ENCODE measurements at places on chromosomes 3 and 15.

DNA sequence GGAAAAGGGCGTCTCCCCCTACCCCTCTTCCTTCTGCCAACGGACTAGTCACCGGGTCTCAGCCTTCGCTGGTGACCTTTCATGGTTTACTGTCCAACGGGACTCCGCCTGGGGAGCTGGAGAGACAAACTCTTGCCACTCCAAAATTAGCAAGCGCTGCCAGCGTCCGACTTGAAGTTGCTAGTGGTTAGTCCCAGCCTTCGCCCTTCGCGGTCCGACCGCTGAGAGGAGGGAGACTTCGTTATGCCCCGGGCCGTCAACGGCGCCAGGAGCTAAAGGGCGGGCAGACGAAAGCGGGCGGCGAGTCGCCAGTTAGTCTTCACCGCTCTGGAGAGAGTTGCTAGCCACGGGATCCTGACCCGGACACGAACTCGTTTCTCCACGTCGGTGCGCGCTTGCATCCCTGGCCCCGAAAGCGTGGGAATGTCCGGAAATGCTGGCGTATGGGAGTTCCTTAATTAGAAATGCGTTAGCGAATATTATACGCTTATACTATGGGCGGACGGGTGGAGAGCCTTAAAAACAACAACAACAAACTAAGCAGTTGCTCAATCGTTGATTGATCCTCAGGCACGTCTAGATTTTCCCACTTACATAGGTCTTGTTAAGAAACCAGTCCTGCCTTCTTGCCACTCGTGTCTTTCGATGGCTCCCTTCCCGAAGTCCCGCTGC, 716 bp downstream of the SMC4 start:
- peak; percentile 39 for DNase-seq

- DNase-seq = no peak
Measured at GRCh38 chr3:109982201-109982600, 644.9 kb upstream of the DPPA4 start.

DNA sequence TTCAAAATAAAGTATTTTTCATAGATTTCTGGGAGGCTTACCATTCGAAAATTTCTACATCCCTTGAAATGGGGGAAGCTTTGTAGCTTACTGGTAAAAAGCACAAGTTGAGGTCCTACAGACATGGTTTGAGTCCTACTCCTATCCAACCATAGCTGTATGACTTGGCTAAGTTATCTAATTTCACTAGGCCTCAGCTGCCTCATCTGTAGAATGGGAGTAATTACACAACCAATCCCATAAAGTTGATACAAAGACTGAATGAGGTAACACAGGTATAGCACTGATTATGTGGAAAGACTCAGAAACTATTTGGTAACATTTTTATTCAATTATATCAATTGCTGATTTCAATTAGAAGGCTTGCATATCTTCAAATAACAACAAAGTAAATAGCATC, 157.4 kb downstream of the PLD1 start:
- no peak for DNase-seq

DNA sequence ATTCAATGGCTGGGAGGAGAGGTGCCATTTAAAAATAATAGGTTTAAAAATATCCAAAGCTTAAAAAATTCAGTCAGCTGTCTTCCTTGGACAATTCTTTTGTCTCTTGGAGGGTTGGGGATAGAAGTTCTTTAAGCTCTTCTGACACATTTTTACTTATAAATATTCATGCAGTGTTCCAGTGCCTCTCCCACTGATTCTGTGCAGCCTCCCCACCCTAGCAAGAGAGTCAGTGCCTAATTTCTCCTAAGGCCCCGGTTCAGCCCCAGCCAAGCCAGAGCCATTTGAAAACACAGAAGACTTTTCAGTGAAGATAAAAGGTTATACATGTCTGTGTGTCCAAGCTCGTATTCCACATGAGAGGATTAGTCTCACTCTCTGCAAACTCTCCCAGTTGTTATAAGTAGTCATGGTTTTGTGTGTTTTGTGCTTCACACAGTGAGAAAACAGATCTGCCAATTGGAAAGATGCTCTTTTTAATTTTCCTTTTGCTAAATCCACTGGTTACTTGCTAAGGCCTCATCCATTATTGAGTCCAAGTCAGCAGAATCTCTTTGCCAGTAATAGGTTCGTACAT, 141.3 kb downstream of the CD47 start:
- no peak for DNase-seq

DNA sequence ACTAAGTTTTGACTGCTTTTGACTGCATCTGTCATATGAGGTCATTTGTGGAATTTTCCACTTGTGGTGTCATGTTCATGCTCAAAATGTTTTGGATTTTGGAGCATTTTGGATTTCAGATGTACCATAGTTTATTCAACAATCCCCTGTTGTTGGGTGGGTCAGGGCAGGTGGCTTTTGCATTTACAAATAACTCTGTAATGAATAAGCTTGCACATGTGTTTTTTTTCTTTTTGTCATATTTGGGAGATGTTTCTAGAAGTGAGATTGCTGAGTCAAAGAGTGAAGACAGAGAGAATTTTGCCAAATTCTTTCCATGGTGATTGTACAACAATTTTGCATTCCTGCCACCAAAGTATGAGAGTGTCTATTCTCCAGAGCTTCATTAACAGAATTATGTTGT, 62.4 kb upstream of the ADPGK start:
- DNase-seq = no peak

GRCh38 chr3:169695031-169695430, 31.5 kb upstream of the MECOM start:
- DNase-seq = no peak

DNA sequence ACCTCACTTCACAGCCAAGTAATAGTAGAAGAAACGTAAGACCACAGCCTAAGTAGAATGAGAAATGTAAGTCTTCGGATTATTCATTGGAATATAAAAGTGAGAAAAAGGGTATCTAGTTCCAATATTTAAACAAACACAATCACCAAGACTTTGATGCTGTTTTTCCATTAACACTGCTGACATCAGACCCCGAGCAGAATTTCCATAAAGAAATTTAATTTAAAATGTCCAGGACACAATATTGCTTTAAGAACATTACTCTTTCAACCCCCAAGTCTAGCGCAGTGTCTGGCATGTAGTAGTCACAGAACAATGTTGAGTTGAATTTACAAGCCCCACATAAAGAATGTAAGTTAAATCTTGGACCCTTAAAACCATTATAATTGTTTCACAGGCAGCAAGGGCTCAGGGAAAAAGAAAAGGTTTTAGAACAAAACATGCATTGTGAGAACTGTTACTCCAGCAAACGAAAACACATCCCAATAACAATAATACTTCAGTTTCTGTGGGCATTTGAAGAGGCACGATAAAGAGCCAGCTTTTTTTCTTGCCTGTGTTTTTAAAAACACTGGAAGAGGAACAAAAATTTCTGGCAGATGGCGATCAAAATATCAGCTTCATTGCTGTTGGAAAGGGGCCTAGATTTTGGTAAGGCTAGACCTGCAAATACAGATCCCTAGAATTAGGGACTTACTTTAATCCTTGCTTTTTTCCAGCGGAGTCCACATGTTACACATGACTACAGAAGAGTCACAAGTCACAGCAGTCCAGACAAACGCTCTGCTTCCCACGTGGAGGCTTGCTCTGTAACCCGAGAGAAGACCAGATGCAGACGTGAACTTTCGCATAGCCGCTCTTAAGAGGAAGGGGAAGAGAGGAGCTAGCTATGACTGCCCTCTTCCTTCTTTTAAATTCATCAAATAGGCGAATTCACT, 77.9 kb upstream of the IGSF10 start:
- DNase-seq = peak; percentile 44

- no peak for DNase-seq
Measured at GRCh38 chr3:7166460-7166859, 305.5 kb downstream of the GRM7 start.

DNA sequence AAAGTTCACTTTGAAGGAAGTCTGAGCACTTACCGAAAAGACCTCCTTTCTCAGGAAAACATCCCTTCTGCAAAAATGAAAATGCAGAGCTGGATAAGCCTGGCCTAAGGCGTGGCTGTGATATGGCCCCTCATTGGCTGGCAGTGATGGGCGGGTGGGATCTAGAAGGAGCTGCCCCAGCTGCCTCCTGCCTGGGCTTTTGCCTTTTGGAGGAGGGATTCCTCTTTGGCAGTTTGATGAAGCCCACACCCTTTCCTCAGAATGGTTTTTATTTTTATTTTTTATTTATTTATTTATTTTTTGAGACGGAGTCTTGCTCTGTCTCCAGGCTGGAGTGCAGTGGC, 4.0 kb upstream of the DZIP1L start:
- DNase-seq = no peak

GRCh38 chr3:9780458-9780812, 10.7 kb upstream of the CAMK1 start:
- DNase-seq = no peak

- DNase-seq = no peak
Measured at GRCh38 chr15:48052946-48053345, 67.8 kb upstream of the SLC24A5 start.

- no peak for DNase-seq
Measured at GRCh38 chr3:127777921-127778656, 44.2 kb downstream of the MGLL start.

DNA sequence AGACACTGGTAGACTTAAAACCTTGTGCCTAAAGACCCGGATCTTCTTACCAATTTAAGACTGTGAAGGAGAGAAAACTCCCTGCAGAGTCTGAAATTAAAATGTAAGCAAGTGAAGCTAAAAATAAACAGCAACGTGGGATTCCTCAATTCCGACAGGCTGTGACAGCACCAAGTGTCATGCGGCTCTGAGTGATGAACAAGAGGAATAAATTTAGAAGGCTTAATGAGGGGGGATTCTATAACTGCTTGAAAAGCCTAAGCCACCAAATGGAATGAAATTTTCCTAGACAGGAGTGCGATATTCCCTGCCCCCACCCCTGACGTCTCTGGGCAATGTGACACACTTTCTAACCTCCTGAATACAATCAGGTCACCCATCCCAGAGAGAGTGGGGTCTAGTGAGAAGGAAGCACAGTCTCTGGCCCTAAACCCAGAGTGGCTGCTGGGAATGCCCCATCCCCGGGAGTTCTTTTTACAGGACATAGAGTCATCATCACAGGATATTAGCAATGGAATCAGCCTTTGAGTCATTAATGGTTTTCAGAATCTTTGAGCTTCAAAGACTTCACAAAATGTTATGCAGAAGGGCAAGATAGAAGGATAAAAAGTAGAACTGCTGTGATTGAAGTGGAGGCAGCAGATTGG, 114.3 kb downstream of the EDEM1 start:
- DNase-seq = peak; percentile 46

DNA sequence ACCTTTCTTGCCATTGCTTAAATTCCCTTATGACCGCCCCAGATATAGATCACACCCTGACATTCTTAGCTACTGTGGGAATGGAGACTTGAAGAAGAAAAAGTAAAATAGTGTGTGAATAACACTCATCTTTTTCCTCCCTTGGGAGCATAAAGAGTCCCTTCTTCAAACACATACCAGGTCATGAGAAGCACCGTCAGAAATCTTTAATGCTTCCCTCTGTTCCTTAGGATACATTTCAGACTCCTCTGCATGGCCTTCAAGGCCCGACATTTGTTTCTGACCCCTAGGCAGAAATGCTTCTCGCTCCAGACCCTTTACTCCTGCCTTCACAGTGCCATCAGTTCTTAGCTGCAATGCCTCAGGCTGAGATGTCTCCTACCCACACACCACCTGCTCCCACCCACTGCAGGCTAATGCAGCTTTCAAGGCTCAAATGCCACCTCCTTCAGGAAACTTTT, 143.8 kb upstream of the IL12A start:
- DNase-seq = no peak

GRCh38 chr15:88258093-88258641, 1.6 kb upstream of the NTRK3 start:
- DNase-seq = peak; percentile 19

GRCh38 chr15:57422113-57422754, 45.9 kb downstream of the CGNL1 start:
- DNase-seq = no peak

GRCh38 chr3:157175691-157176507, 16.0 kb upstream of the CCNL1 start:
- peak; percentile 73 for DNase-seq

GRCh38 chr15:64748251-64748650, 27.1 kb downstream of the RBPMS2 start:
- DNase-seq = no peak

DNA sequence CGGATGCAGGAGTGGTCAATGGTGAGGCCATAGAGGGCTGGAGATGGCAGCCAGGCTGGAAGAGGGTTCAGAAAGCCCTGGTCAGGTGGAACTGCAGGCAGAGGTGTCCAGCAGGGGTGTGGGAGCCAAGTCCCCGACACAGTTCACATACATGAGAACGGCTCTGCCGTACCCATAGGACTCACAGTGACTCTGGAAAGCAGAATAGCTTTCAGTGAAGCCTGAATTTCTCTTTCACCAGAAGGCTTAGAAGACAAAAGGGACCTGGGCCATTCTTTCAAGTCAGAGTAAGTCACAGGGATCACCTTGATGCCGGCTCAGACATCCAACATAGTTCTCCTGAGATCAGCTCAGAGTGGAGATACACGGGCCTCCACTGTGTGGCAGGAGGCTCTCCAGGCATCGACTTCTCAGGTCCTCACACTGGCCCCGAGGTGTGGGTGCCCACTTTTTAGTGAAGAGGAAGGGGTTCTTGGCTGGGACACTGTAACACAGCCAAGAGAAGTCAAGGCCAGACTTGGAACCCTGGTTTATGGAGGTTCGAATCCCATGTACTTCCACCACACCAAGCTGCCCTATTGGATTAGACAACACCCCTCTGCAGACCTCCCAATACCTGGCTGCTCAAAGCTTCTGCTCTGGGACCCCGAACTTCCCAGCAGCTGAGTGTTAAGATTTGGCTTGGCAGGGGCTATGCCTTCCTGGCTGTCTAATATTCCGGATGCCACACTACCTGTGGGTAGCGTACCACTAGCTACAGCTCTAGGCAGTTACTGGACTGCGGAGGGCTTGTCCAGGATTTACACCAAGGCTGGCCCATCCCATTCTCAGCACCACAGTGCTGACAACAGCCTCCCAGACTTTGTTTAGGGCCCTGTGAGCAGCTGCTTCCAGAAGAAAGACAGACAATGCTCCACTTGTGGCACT, 40.4 kb upstream of the RAB6B start:
- DNase-seq = no peak

DNA sequence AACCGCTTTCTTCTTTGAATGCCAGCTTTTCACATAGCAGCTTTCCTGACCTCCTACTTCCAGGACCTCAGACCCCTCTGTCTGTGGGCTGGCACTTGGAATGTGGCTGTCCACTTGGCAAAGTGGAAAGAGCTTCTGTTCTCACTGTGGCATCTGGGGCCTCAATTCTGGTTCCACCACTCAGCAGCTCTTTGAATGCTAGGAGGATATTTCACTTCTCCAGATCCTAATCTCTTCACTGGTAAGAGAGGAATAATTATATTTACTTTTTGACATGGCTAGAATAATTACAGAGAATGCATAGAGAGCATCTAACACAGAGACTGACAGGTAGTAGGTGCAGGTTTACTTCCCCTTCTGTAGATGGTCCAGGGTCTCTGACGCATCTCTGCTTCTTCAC, 405.9 kb downstream of the LPP start:
- DNase-seq = no peak

GRCh38 chr3:31157047-31157694, 262.7 kb upstream of the GADL1 start:
- no peak for DNase-seq

GRCh38 chr3:195012571-195012970, 258.4 kb downstream of the XXYLT1 start:
- no peak for DNase-seq

- no peak for DNase-seq
Measured at GRCh38 chr3:124373524-124373923, 356.7 kb upstream of the UMPS start.
